ENCODE measurements at places on chromosomes 2 and 18.
A peak's percentile ranks its signal among the peaks of the same experiment; 100 is the strongest.

GRCh38 chr2:65061910-65062339 is 5.7 kb downstream of the CEP68 start:
- no peak for DNase-seq

DNA sequence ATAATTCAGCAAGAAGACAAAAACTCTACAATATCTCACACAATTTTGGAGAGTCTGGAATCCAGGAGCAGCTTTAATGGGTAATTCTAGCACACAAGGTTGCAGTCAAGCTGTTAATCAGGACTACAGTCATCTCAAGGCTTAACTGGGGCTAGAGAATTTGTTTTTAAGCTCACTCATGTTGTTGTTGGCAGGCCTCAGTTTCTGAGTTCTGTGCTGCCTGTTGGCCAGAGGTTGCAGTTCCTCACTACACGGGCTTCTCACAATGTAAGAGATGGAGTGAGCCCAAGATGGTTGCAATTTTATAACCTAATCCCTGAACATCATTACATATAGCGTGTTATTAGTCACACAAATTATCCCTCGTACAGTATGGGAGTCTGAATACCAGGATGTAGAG is 50.6 kb upstream of the TMEFF2 start:
- DNase-seq: no peak

GRCh38 chr2:112243233-112243632 is 11.6 kb downstream of the ZC3H8 start:
- DNase-seq: no peak

DNA sequence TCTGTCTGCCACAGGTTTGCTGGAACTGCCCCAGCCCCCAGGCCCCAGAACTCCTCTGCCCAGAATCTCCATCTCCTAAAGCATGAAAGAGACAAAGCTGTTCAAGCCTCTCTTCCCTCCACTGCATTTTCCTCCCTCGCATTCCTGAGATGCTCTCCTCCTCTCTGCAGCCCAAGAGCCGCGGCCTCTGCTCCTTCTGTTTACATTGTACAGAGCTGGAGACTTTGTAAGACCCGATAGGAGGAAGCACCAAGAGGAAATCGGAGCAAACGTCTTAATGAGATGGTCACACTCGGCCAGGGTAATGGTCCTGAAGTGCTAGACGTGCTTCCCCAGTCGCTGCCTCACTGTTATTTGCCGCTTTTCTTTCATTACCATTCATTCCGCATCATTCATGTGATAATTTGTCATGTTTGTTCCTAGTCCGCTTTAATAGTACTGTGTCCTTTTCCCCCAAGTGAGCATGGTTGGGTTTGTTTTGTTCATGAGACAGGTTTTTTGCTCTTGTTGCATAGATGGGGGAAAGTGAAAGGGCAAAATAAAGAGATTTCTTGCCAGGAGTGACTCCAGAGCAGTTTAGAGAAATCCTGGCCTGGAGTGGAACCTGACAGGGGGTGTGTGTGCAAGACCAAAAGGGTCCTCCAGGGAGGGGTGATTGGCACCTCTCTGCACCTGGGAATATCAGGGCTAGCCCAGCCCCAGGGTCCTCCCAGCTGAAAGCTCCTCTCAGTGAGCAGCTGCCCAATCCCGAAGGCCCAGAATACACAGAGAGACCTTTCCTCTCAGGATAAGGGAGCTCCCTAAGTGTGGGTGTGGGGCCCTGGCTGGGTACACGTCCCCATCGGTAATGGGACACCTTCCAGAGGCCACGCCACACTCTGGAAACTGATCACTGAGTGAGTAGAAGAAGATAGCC is 44.9 kb upstream of the ID2 start:
- DNase-seq: no peak

DNA sequence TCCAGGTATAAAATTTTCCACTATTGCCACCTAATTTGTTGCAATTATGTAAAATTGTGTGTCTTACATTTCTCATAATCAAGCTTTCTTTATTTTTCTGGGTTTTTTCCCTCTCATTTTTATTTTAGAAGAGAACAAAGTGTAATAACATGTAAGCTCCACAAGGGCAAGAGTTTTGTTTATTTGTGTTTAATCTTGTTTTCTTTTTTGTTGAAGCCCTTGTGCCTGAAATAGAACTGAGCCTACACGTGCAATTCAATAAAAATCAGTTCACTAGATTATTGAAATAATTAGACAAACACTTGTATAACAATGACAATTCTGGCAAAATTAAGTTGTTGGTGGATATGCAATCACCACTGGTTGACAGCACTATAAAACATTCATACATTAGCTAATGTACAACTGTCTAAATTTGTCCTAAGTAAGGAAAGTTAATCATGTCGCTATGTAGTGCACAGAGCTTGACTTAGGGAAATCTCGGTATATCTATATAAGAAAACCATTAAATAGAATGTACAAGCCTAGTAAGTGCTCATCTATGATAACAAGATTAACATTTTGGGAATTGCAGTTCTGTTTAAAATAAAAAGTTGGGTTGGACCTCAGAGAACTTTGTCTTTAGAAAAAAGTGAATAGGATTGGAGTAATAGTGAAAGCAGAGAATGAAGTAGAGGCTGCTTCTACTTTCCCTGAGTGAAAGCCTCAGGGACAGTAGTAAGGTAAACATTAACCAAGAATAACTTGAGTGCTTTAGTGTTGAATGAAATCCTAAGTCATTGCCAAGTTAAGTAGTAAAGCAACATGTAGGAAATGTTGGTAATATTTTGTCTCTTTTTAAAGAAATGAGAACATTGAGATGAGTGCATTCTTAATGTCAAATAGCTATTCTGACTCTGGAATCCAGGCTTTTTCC is 37.4 kb upstream of the NOL4 start:
- no peak for DNase-seq

- DNase-seq: no peak
Observed at GRCh38 chr2:230688490-230688889, 24.2 kb upstream of the CAB39 start.

DNA sequence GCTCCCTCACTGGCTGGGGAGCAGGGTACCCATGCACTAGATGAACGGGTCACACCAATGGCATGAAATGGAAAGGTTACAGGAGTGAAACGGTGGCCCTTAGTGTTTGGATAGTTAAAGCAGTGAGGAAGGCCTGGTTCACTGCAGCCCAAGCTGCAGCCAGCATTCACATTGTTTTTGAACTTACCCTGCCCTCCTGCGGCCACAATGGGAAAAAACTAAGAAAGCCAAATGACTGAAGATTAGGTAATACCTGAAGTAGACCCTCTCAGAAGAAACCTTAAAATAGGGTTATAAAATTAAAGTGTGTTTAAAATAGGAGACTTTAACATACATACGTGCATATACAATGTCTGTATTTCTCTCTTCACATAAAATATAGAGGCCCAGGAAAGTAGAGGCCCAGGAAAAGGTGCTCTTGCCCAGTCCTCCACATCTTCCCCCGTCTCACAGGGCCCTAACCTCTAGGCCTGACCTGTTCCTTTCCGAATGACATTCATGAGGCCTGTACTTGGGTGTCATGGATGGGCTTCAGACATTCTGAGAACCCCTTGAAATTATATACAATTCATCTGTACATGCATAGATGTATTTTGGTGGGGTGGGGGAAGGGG is 33.3 kb downstream of the DOK1 start:
- peak; percentile 41 for DNase-seq

DNA sequence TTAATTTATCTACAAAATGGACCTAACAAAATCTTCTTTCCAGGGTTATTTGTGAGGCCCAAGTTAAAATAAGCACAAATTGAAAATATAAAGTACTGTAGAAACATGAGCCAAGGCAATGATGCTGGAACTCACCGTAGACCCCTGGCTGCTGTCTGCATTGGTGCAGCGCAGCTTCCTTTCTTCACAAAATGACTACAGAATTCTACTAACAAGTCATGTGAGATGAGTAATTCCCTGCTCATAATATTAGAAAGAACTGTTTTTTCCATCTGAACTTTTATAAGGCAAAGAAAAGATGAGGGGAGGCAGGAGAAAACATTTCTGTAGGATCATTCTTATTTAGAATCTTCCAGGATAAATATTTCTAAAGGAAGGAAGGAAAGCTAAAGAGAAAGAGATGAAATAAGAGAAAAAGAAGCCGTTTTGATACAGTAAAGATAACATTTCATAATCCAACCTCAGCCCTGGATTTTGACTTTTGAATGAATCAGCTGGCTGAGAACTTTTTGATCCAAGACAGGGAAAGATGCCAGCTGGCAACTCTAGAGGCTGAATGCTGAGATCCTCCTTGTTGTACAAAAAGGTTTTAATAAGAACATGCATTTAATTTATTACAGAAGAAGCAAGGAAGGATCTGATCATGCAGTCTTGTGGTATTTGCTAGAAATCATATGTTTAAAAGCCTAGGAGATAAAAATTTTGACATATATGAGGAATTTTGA is 183.9 kb upstream of the KLHL14 start:
- DNase-seq: no peak

DNA sequence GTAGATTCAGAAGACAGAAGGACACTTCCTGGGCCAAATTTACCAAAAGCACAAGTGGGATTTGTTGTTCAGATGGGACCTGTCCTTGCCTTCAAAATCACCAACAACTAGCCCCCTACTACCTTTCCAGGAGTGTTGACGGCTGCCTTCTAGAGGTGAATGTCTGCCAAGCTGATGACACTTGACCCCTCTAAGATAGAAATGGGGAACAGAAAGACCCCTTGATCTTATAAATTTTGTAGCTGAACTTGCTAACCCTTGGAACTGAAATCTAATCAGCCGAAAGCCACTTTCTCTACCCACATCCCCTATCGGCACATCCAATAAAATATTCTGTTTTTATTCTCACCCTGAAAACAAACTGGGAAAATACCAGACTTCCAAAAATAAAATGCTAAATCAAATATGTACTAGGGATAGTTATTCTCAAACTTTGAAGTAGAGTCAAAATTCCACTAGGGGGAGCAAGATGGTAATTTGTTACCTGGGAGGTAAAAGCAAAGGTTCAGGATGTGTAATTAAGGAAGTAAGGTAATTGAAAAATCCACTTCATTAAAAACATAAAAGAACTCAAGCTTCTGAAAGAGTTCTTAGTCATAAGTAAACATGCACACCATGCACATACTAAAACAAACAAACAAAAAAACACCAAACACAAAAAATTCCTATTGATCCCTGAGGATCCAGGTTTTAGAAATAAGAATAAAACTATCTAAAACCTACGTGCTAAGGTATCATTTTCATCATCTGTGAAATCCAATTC is 119.2 kb downstream of the ANKRD44 start:
- no peak for DNase-seq

DNA sequence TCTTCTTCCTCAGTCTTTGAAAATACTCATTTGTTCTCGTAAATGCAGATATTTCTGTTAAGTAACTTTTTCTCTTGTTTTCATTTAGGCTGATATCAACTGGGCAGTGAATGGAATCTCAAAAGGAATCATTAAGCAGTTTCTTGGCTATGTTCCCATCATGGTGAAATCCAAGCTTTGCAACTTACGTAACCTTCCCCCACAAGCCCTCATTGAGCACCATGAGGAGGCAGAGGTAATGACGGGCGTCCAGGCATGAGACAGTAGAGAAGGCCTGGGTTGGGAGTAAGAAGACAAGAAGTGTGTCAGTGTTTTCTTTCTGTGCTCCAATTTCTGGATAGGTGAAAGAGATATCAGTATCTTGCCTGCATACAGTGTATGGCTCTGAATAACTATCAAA is 5.1 kb downstream of the POLR1B start:
- no peak for DNase-seq

- DNase-seq: no peak
Observed at GRCh38 chr18:62717925-62718800, 2.8 kb downstream of the PHLPP1 start.

DNA sequence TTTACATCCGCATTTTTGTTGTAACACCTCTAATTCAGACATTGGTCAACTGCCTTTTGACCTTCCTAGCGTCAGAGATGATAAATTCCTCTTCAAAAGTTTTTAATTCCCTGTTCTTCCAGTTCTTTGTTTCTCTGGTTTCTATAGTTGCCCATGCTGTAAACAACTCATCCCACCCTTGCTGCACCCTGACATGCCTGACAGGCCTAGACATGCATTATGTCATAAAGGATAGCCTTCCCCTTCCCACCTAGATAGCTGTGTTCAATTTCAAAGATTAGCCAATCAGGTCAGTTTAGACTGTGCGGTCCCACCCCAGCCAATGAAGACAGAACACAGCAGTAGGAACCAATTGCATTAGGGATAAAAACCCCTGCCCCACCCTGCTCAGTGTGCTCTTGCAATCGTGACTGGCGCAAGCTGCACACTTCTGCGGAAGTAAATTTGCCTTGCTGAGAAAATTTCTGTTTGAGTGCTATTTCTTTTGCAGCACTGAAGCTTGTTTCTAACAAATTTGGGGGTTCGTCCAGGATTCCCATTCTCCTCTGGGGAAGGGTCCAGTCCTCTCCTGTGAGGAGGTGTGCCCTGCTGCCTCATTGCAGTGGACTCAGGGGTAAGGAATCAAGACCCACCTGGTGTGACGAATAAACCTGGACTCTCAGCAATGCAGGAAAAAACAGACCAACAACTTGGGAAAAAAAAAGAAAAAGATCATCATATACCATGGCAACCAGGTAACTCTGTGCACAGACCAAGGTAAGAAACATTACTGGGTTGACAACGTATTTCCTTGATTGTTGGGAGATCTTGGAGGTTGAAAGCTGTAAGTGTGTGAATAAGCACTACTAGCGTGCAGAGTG is 9.1 kb upstream of the SAP130 start:
- DNase-seq: no peak

GRCh38 chr2:55395724-55396605 is 23.7 kb downstream of the CCDC88A start:
- DNase-seq: no peak

- no peak for DNase-seq
Observed at GRCh38 chr2:41791523-41791922, 256.3 kb upstream of the PKDCC start.

DNA sequence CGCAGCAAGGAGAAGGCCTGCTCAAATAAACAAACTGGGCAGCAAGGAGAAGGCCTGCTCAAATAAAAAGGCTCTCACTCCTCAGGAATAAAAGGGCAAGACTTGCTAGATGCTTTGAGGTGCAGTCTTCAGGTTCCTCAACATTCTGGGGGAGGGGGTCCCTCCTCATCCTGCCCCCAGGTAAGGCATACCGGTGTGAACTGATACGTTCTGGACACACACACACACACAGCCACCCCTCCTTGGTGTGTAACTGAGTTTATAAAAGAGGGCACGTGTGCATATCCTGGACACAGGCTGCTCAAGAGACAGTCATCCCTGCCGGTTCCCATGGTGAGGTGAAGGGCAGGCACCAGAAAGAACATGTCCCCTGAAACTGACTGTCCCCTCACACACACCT is 4.5 kb downstream of the TEX261 start:
- no peak for DNase-seq

DNA sequence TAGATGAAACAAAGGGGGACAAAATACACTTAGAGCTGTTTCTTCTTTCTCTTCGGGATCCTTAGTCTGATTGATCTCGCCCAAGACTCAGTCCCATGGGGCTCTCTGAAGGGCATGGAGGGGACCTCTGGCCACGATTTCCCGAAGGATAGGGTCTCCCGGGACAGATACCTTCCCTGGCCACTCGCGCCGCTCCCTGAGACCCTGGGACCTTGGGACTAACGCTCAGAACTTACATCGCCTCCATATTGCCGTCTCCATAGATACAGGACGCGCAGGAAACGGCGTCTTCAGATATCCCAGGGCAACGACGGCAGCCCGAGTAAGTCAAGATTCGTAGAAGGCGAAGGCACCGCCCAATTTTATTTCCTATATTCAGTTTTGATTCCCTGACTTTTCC is at the start of gene CFAP65:
Gene CFAP65 (minus strand): TSS at position 265 of the 400 bp plus-strand sequence. CDS start 2,468 bp downstream, outside the sequence.
- DNase-seq: peak; percentile 3

All from NCI-H446 treated with DMSO at 0.1 percent for 48 hours (cell line).